ENCODE measurements at places on chromosomes 7 and 10. TPM values are rescaled to one million over a fixed set of nuclear protein-coding genes. Genes with fewer than 3 reads are reported as not detected.

Gene CYP2W1
- total RNA-seq: not detected

Gene MMD2
- total RNA-seq: 2.4 TPM

Gene ADRA2A
- total RNA-seq: 19.6 TPM

Gene PON1
- not detected for total RNA-seq

Gene STAM
- total RNA-seq: 28.9 TPM

Gene CHST3
- total RNA-seq: 3.3 TPM

Gene IKZF1
- 1.2 TPM for total RNA-seq

Gene HOXA1
- total RNA-seq: not detected

Gene NEUROD6
- 653 TPM for total RNA-seq

Gene IDI1
- total RNA-seq: 160 TPM

Gene CFAP43
- total RNA-seq: 15.9 TPM

Gene RNLS
- total RNA-seq: 1.2 TPM

Gene VSIR
- total RNA-seq: 2.0 TPM

DNA sequence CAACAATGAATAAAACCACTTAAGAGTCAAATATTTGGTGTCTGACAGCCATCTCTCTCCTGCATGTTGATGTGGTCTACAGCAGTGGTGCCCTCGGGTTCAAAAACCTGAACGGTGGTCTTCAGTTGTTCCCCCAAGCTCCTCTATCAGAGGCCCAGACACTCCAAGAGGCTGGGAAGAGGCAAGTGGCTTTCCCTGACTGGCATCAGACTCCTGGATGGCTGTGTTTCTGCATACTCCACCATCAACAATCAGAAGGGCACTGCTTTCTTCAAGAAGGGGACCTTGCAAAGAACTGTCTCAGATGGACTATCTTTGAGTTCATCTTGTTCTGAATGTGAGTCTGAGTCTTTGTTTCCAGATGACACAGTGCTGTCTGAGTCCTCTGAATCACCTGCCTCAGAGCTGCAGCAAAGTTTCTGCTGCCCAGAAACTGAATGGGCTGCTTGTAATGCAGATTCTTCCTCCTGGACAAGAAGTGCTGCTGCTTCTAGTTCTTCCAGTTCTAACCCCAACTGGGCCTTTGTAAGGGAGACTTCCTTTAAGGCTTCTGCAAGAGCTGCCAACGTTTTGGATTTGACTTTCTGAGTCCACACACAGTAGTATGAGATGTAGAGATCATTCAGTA, 5.9 kb upstream of the SGMS1 start:
- DNase-seq: no peak

DNA sequence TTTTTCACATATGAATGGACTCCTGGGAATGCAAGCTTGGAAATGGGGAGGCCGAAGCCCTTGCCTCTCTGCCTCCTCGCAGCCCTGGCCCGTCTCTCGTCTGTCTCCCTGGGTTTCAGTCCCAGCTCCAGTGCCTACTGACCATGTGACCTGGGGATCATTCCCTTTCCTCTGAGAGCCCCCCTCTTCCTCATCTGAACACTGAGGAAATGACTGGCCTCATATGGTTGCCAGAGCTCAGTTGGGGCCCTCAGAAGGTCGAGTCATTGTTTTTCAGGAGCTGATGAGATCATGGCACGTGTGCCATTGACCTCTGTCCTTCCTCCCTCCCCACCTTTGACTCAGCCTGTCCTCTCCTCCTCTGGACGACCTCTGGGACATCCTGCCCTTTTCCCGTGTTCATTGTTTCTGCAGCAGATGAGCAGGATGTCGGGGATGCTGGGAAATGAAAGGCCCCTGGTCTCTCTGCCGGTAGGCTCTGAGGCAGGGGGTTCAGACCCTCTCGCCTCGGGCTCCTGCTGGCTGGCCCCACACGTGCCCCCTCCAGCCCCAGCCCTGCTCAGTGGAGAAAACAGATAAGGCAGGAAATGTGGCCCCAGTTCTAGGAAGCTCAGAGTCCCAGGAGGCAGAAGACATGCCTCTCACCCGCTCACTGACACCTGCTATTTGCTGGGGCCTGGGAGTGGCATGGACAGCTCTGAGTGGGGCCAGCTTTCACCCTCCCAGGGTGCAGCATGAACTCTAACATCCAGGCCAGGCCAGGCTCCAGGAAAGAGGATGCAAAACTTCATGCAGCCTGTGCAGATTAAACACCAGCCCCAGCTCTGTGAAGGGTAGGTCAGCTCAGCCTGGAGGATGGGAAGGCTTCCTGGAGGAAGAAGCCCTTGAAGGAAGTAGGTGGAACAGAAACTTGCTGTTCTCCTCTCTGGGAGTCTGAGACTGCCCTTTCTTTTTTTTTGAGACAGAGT, 8.3 kb upstream of the PPP1R35 start:
- DNase-seq: no peak

DNA sequence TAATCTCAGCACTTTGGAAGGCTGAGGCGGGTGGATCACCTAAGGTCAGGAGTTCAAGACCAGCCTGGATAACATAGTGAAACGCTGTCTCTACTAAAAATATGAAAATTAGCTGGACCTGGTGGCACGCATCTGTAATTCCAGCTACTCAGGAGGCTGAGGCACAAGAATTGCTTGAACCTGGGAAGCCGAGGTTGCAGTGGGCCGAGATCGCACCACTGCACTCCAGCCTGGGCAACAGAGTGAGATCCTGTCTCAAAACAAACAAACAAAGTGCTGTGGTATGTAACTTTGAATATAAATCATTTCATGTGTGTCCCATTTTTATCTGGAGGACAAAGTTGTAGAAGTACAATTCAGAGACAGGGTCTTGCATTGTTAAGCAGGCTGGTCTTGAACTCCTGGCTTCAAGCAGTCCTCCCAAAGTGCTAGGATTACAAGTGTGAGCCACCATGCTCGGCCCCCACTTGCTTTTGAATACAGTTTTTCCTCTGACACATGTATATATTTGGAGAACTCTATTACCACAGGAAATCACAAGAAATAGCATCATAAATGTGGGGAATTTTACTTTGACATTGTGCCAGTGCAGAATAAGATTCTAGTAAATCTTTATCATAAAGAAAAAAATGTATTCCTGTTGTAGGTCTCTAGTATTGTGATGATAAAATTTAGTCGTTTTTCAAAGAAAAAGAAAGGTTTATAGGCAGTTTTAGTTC, 32.6 kb downstream of the PTPN12 start:
- no peak for DNase-seq

DNA sequence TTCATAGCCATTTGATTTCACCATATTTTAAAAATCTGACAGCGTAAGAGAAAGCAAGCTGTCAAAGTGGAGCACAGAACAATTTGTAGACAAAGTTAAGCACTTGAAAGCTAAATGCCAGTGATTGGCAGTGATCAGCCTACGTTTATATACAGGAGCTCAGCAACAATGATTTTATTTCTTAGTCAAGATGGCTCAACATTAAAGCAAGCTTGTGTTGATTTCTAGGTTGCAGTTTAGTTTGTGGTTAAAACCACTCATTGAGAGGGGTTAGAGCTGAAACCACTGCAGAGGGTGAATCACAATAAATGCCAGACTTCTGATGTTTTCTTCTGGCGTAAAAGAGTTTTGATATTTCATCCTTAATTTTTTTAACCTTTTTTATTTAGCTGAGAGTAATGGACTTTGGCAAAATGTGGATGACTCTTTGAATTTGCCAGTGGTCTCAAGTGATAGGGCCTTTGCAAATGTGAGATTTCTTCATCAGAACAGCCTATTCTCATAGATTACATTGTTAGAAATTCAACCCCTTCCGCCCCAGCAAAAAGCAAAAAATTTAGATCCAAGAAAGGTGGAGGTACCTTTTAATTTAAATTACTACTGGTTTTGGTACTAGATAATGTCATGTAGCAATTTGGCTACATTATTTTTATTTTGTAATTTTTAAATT, 73.8 kb downstream of the SHOC2 start:
- DNase-seq: no peak

DNA sequence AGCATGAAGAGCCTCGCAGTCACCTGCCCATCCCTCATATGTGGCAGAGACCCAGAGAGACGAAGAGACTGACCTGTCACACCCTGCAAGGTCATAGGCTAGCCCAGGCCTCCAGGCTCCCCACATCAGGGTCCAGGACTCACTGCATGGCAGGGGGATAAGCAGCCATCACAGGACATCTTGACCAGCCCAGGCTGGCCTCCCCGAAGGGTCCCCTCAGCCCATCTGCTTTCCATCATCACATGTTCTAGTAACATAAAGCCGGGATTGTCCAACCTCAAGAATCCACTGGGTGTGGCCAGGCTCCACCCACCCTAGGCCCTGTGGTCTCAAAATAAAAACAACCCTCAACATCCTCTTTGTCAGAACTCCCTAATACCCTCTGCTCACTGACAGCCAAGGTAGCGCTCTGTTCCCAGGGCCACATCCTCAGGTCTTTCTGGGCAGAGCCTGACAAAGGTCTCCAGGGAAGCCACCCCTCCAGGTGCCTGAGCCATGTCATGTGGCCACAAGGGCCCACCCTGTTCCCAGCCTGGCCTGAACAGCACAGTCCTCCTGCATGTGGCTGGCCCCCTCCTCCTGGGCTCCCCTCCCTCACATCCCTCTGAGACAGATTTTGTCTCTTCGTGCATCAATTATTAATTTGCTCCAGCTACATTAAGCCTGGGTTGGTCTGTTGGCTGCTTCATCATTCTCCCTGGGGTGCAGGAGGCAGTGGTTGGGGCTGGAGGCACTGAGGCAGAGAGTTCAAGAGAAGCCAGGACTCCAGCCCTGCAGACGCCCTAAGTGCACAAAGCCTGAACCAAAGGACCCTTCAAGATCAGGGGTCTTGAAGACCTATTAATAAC, 131.8 kb upstream of the UNC5B start:
- no peak for DNase-seq

- DNase-seq: no peak
These were observed 243.0 kb upstream of the GRB10 start for GRCh38 chr7:51025668-51026067.

DNA sequence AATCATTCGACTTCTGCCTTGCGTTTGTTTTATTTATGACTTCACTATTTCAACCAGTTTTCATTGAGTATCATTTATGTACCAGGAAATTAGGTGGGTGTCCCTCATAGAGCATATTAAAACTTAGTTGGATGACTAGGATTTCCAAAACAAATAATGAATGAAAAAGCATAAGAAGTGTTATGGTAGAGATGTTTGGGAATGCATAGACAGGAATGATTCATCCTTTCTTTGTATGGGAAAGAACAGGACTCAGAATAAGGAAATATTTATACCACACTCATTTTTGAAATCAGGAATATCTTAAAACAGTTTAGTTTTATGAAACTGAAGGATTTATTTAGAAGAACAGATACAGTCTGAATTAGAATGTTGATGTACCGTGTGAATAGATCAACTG, 315.7 kb downstream of the EXOC4 start:
- DNase-seq: no peak

DNA sequence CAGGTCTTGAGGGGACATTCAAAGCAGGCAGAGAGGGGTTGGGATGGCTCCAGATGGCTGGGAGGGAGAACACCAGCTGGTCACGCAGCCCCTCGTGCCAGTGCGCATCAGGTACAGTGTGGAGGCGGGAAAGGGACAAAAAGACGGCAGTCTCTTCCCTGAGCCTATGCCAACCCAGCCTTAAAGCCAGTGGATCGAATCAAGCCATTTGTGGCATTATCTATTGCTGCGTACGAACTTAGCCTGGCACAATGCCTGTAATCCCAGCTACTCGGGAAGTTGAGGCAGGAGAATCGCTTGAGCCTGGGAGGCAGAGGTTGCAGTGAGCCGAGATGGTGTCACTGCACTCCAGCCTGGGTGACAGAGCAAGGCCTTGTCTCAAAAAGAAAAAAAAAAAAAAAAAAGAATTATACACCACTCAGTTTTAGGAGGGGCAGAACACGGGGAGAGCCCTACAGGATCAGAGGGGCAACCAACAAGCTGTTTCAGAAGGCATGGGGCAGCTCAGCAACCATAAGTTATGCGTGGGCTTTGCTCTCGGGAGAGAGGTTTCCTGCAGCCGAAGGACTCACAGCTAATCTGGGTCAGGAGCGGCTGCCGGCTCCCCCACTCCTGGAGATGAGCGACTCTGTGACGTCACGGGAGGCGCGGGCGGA, 356 bp upstream of the NDUFB2 start:
- peak; percentile 88 for DNase-seq

GRCh38 chr10:13165177-13165576, 3.8 kb downstream of the MCM10 start:
- DNase-seq: no peak

- no peak for DNase-seq
These were observed 199.2 kb upstream of the MAGI2 start for GRCh38 chr7:79652619-79653018.

- DNase-seq: no peak
These were observed 3.3 kb upstream of the OR2F2 start for GRCh38 chr7:143931739-143932138.

DNA sequence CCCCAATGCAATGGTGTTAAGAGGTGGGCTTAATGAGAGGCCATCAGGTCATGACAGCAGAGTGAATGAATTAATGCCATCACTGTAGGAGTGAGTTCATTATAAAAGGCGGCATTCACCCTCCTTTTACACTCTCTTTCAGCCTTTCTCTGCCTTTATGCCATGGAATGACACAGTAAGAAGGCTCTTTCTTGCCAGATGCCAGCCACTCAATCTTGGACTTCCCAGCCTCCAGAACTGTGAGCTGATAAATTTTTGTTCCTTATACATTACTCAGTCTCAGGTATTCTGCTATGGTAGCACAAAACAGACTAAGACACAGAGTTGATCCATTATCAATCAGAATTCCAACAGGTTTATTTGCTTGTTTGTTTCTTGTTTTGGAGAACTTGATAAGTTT, 3.2 kb downstream of the TCAF1 start:
- DNase-seq: no peak

DNA sequence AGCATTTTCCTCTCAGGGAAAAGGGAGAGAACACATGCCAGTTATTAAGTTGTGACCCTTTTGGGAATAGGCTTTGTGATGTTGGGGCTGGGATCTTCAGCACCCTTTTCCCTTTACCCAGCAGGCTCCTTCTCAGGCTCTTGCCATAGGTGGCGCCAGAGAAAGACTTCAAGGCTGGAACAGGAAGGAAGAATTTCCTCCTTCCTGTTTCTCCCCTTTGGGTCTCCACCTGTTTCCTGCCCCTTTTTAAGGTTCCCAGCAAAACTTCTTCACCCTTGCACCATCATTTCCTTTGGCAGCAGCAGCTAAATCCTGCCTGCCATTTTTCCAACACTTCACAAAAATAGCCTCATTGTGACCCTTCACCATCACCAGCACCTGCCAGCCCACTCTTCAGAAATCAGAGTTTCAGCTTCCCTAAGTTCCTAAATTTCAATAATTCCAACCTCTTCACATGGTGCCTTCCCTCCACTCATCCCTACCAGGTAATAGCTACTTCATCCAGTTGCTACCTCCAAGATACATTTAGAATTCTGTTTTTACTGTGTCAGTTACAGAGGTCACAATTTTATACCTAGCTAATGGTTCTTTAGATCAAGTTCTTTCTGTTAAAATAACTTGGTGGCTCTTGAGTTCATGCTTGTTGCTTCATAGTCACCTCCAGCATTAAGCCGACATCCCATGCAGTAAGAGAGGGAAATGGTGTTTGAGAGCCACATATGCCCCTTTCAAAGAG, 22.4 kb upstream of the FOXK1 start:
- no peak for DNase-seq

DNA sequence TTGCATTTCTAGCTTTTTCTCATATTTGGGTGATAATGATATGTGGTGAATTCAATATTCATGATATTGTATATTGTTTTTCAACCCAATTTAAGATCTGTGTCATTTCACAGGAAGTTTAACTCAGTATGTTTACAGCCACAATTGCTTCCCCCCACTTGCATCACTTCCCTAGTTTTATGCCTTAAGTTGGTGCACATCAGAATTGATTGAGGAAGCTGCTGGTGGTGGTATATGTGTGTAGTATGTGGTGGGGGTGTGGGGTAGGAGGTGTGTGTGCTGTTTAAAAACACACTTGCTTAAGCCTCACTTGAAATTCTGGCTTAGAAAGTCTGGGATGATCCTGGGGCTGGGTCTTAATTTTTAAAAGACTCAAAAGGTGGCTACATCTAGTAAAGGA, 245.1 kb upstream of the AOAH start:
- DNase-seq: no peak
